CD8-positive, alpha-beta memory T cell (primary cell): ENCODE measurements at places on chromosomes 5 and 9. TPM values are rescaled to one million over a fixed set of nuclear protein-coding genes. Genes with fewer than 3 reads are reported as not detected.

DNA sequence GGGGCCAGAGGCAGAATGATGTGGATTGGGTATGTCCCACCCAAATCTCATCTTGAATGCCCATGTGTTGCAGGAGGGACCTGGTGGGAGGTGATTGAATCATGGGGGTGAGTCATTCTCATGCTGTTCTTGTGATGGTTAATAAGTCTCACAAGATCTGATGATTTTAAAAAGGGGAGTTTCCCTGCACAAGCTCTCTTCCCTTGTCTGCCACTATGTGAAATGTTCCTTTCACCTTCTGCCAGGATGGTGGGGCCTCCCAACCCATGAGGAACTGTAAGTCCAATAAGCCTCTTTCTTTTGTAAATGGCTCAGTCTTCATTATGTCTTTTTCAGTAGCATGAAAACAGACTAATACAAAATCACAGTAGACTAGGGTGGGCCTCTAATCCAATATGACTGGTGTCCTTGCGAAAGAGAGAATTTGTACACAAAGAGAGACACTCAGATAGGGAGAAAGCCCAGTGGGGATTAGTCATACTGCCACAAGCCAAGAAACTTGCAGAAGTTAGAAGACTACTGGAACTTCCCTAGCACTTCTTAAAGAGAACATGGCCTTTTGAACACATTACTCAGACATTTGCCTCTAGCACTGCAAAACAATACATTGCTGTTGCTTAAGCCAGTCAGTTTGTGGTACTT lies 68.4 kb downstream of the ANXA1 start:
- DNase-seq = no peak

GRCh38 chr5:59134471-59135163 lies 551.7 kb downstream of the RAB3C start:
- no peak for DNase-seq

GRCh38 chr5:134095887-134096589 lies 18.4 kb upstream of the TCF7 start:
- DNase-seq = no peak

- DNase-seq = no peak
Measured at GRCh38 chr5:57221049-57221568, 47.2 kb downstream of the GPBP1 start.

DNA sequence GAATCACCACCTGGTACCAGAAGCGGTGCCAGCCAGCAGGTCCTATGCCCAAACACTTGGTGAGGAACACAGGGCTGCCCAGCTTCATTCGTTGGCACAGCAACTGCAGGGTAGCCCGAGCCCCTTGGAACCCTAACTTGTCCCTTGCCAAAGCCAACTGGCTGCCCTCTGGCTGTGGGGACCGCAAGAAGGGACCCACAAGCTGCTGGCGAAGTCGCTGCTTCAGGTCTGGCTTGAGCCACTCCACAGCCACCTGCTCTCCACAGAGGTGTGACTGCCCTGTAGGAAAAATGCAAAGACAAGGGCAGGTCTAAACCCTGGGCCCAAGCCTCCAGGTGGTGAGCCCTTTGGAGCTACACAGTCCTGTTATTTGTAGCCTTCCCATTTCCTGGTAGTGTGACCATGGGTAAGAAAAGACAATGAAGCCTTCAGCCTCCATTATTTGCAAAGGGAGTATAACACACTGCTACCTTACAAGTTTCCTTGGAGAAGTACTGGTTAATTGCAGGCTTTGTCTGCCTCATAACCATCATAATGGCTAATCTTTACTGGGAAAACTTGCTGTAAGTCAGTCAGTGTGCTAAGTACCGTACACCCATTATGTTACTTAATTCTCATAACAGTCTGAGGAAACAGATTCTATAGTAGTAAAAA lies 1.8 kb downstream of the DND1 start:
- no peak for DNase-seq

- no peak for DNase-seq
Measured at GRCh38 chr9:2332663-2333062, 288.9 kb upstream of the VLDLR start.

- DNase-seq = no peak
Measured at GRCh38 chr5:176845392-176845713, 35.0 kb downstream of the UNC5A start.

GRCh38 chr9:115548609-115549260 lies 430.8 kb upstream of the TNC start:
- DNase-seq = no peak

- no peak for DNase-seq
Measured at GRCh38 chr5:68722357-68722756, 371.5 kb upstream of the SLC30A5 start.

DNA sequence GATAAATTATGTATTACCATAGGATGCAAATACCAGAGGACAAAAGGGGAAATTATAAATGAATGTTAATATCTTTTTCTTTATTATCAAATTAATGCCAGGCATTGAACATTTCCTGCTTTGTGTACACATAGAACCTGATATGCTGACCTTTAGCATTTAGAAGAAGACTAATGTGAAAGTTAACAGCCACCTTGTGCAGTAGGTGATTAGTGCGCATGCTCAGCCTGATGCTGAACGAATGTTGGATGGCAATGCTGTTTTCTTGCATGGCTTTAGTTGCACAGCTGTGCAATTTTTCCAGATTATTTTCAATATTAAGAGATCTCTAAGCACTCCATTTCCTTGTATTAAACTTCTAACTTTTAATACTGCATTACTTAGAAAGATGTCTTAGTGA lies 45.5 kb downstream of the CCNH start:
- no peak for DNase-seq

GRCh38 chr5:118007262-118007661 lies 981.1 kb downstream of the DTWD2 start:
- DNase-seq = no peak

GRCh38 chr5:29213475-29213874 lies 1980.0 kb upstream of the CDH6 start:
- DNase-seq = no peak

DNA sequence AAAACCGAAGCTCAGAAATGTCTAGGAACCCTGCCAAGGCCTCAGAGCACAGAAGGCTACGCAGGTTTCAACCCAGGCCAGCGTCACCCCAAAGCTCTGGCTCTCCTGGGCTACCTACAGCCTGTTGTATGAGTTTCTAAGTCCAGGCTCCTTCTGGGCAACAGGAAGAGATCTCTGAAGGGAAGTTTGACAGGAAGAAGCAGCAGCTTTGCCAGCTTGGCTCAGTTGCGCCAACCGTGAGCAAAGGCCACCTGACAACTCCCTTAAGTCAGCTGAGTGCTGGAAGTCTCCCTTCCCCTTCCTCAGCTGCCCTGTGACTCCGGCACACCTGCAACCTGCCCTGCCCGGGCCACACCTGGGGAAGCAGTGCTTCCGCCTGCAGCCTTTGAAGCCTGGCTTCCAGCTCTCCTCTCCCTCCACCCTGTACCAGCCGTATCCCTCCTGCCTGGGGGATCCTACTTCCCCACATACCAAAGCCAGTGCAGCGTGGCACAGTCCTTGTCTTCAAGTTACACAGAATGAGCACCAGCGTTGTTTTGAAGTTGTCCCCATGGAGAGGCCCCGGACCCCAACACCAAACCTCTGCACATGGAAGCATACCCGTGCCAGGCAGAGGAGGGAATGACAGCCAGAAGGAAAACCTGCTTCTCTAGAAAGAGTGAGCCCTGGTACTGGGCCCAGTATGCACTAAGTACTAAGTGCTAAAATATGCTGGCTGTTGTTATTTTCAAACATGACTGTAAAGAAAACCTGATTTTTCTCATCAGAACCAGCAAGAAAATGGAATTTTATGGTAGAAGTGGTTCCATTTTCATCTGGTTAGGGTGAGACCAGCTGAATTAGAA lies 36.5 kb downstream of the SHB start:
- DNase-seq = no peak

DNA sequence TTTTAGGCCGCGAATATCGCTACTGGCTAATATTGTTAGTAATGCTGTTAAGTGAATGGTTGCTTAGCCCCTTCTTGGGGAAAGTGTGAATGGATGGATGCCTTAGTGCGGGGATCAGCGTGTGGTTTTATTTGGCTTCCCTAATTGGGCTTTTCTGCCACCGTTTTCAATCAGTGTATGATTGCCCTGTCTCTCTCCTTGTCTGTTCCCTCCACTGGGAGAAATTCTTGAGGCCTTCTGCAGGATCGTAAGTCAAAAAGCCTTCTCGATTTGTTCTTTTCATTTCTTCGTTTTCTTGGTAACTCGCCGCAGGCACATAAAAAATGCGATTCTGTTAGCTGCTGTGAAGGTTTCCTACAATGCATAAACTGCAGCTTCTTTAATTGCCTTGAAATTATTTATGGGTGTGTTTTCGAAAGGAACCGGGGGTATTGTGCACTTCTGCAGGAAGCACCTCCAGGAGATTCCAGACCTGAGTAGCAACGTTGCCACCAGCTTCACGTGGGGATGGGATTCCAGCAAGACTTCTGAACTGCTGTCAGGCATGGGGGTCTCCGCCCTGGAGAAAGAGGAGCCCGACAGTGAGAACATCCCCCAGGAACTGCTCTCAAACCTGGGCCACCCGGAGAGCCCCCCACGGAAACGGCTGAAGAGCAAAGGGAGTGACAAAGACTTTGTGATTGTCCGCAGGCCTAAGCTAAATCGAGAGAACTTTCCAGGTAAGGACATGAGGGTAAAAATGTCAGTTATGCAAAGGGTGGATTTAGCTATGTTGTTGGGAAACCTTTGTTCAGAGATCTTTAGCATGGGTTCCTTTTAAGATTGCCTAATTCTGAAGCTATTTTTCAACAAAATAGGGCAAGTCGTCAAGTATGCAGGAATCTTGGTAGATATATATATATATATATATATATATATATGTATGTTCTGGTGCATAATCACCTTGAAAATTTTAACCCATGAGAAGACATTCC lies 700 bp downstream of the SKP2 start:
- DNase-seq = no peak

GRCh38 chr5:112996830-112997374 lies 20.3 kb downstream of the DCP2 start:
- no peak for DNase-seq

- DNase-seq = no peak
Measured at GRCh38 chr5:170896779-170897178, 35.0 kb downstream of the RANBP17 start.

GRCh38 chr9:129649726-129650679 lies 8.1 kb upstream of the ASB6 start:
- DNase-seq = no peak

GRCh38 chr9:135167849-135168655 lies 80.6 kb downstream of the OLFM1 start:
- no peak for DNase-seq

GRCh38 chr5:2410451-2410850 lies 341.0 kb downstream of the IRX2 start:
- DNase-seq = no peak

GRCh38 chr9:133787754-133788025 lies 49.5 kb upstream of the SARDH start:
- DNase-seq = no peak

DNA sequence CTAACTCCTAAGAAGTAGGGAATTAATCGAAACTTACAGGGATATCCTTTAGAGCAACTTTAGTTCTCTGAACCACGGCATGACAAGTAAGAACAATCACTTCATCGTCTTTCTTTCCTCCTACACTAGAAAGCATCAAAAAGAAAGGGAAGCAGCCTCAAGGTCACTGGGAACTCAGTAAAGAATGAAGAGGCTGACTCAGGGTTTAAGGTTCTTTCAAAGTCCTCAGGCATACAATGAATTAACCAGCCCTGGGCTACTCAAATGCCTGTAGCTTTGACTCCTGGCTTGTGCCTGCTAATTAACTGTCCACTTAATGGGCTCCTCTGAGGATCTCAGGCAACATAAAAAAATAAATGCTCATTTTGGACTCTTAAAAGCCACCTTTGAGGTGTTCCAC lies 102.0 kb downstream of the TRIM32 start:
- DNase-seq = no peak

DNA sequence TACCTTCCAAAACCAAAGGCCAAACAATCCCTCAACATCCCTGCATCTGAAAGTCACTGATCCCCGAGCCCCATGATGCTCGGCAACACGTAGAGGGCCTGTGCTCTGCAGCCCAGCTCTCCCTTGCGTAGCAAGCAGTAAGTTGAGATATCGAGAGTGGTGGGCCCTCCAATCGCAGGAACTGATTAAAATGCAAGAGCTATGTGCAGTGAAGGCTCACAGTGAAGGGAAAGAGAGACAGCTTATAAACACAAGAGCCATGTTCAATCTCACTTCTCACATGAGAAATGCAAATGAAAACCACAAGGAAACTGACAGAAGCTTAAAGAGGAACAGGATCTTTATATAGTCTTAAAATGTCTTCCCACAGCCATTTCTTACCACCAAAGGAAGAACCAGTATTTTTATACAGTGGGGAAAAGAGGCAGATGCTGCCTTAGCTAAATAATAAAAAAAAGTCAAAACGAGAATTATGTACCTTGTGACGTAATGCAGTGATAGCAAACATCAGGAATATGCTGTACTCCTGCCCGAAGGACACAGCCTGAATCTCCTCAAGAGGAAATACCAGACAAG lies 24.6 kb downstream of the TTF1 start:
- no peak for DNase-seq

DNA sequence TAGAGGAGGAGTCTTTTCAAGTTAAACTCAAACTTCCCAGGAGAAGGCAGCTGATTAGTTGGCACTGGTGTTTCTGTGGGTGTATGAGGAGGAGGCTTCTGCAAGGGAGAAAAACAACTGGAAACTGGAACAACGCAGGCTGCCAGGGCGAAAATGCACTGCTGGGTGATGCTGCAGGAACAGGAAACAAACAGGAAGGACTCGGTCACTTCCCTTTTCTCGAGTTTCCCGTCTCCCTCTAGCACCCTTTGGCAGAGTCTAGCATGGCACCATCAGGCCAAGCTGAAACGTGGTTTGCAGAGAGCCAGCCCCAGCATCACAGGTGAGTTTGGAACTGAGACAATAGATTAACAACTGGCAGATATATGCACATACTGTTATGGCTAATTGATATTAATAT lies 77.5 kb upstream of the CAST start:
- no peak for DNase-seq

- no peak for DNase-seq
Measured at GRCh38 chr5:145056800-145057199, 778.3 kb downstream of the PRELID2 start.

- DNase-seq = no peak
Measured at GRCh38 chr5:78823196-78823595, 161.9 kb downstream of the ARSB start.

The WNT8A gene
- not detected for total RNA-seq

The BTNL9 gene
- not detected for total RNA-seq

The DBH gene
- total RNA-seq = not detected

The SLC25A48 gene
- not detected for total RNA-seq

The BAAT gene
- not detected for total RNA-seq

The SPATA31C1 gene
- total RNA-seq = not detected

The F2R gene
- total RNA-seq = 27.4 TPM

The CFAP90 gene
- not detected for total RNA-seq

The QRFP gene
- not detected for total RNA-seq

The FAM81B gene
- total RNA-seq = not detected

The SLC6A3 gene
- total RNA-seq = not detected

The PCDHGA6 gene
- total RNA-seq = 0.15 TPM

The TMEM171 gene
- total RNA-seq = not detected
